Sigmoid colon (tissue), 7 donors: ENCODE measurements at places on chromosomes 2 and 18. TPM values are rescaled to one million over a fixed set of nuclear protein-coding genes. Genes with fewer than 3 reads are reported as not detected.
A peak's percentile ranks its signal among the peaks of the same experiment; 100 is the strongest.

The STEAP3 gene
- 3.9 TPM for total RNA-seq

The CREG2 gene
- 0.28 TPM for total RNA-seq

The CPO gene
- total RNA-seq, result 1.1 TPM

The MEP1B gene
- not detected for total RNA-seq

The RAB27B gene
- total RNA-seq, result 0.33 TPM

The CDH2 gene
- total RNA-seq, result 6.2 TPM

The LAMA3 gene
- total RNA-seq, result 18.6 TPM

GRCh38 chr2:23486684-23487075 lies 101.7 kb downstream of the KLHL29 start:
- peaks cover 8% of the 10 kb centered on the region for H3K4me1 ChIP-seq
- H3K27ac ChIP-seq, result no peak overlapping the region
- H3K4me3 ChIP-seq, result no peak overlapping the region
- H3K36me3 ChIP-seq, result no peaks in the 10 kb centered on the region
- no peak for DNase-seq

GRCh38 chr2:238225911-238226697 lies 13.7 kb downstream of the HES6 start:
- no peak overlapping the region for H3K4me3 ChIP-seq
- H3K27me3 ChIP-seq, result no peaks in the 10 kb centered on the region
- peak; percentile 80 for DNase-seq
- H3K27ac ChIP-seq, result no peak overlapping the region
- H3K4me1 ChIP-seq, result peaks cover 63% of the 10 kb centered on the region

- H3K4me3 ChIP-seq, result no peak overlapping the region
- H3K4me1 ChIP-seq, result peaks cover 7% of the 10 kb centered on the region
- peaks cover 4% of the 10 kb centered on the region for H3K27me3 ChIP-seq
- DNase-seq, result no peak
These were observed 67.1 kb downstream of the MARCO start for GRCh38 chr2:119009110-119009509.

- H3K36me3 ChIP-seq, result peaks cover 5% of the 10 kb centered on the region
- no peak overlapping the region for H3K4me3 ChIP-seq
- peaks cover 15% of the 10 kb centered on the region for H3K4me1 ChIP-seq
- no peak for DNase-seq
These were observed 125.8 kb downstream of the CABLES1 start for GRCh38 chr18:23260926-23261590.

GRCh38 chr18:10057894-10058791 lies 144.3 kb downstream of the VAPA start:
- H3K27ac ChIP-seq, result peak overlapping the region; percentile 62
- no peak for DNase-seq
- peaks cover 55% of the 10 kb centered on the region for H3K4me1 ChIP-seq
- H3K36me3 ChIP-seq, result no peaks in the 10 kb centered on the region
- H3K27me3 ChIP-seq, result no peaks in the 10 kb centered on the region

DNA sequence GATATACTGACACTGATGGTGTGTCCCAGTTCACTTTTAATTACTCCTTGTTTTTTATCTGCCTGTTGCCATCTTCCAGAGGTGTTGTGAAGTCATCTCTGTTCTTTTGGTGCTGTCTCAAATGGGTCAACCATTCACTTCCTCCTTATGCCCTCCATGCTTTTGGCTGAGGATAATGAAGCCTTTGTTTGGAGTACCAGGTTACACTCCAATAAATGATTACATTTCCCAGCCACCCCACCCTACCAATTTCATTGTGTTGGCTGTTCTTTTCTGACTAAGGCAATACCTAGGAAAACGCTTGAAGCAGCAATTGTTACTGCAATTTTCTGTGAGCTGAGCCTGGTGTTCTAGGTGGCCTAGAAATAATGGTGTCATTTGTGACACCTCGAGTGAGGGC lies 29.8 kb upstream of the ACTG2 start:
- no peak overlapping the region for H3K27ac ChIP-seq
- H3K27me3 ChIP-seq, result no peaks in the 10 kb centered on the region
- DNase-seq, result no peak
- H3K4me1 ChIP-seq, result no peaks in the 10 kb centered on the region

DNA sequence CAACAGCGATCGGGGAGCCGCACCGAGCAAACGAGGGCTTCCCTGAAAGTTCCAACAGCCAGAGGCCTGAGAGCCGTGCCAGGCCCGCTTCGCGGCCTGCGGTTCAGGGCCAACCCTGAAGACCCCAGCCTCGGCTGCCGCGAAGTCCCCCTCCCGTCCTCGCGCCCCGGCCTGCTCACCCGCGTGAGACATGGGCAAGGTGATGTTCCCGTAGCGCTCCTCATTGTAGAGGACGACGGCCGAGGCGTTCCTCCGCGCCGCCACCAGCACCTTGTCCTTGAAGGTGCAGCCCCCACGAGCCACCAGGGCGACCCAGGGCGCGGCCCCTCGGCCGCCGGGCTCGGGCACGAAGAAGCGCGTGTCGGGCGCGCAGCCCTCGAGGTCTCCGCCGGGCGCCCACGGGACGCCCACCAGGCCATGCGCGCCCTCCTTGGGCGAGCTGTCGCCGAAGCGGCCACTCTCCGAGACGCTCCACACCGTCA lies 510 bp downstream of the RNF149 start:
- no peaks in the 10 kb centered on the region for H3K27me3 ChIP-seq
- peak overlapping the region; percentile 91 for H3K27ac ChIP-seq
- no peaks in the 10 kb centered on the region for H3K36me3 ChIP-seq
- peak overlapping the region; percentile 93 for H3K4me3 ChIP-seq
- peak; percentile 70 for DNase-seq

DNA sequence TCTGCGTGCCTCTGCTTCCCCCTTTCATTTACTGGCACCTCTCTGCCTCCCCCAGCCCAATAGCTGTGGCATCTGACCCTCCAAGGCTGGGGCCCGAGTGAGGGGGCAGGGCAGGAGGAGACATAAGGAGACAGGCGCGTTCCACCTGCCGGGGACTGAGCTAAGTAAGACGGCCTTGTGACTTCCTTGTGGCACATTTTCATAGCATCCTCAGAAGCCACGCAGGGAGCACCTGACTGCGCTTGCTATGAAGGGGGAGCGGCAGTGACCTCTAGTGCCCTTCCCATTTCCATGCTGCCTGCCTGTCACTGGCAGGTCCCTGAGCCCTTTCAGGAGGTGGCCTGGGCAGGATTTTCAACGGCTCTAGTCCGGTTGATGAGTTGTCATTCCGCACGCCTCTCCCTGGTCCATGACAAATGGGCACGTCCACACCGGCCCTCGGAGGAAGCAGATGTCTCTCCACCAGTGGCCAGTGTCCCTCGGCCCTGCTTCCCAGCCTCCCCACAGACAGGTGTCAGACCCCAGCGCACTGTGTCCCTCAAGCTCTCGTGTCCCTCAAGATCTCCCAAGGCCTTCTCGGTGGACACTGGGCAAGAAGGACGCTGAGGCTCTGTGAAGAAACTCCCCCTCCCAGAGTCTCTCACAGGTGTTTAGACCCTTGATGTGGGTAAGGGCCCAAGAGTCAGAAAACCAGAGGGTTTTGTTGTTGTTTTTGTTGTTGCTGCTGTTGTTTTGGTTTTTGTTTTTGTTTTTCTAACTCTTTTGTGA lies 42.7 kb downstream of the CYP26B1 start:
- no peaks in the 10 kb centered on the region for H3K36me3 ChIP-seq
- no peak overlapping the region for H3K4me3 ChIP-seq
- H3K4me1 ChIP-seq, result no peaks in the 10 kb centered on the region
- DNase-seq, result peak; percentile 60
- H3K27ac ChIP-seq, result no peak overlapping the region

GRCh38 chr18:27599202-27599829 lies 414.2 kb upstream of the CHST9 start:
- no peaks in the 10 kb centered on the region for H3K4me1 ChIP-seq
- DNase-seq, result no peak
- no peak overlapping the region for H3K4me3 ChIP-seq
- no peaks in the 10 kb centered on the region for H3K27me3 ChIP-seq
- no peak overlapping the region for H3K27ac ChIP-seq
- no peaks in the 10 kb centered on the region for H3K36me3 ChIP-seq

DNA sequence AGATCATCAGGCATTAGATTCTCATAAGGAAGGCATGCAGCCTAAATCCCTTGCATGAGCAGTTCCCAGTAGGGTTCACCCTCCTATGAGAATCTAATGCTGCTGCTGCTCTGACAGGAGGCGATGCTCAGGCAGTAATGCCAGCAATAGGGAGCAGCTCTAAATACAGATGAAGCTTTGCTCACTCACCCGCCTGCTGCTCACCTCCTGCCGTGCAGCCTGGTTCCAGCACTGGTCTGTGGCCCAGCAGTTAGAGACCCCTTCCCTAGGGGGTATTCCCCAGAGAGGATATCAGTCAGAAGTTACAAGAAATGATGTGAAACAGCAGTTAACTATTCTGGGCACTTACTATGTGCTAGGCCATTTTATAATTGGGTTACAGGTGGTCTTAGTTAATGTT lies 226.0 kb downstream of the KCNJ3 start:
- no peaks in the 10 kb centered on the region for H3K4me1 ChIP-seq
- DNase-seq, result no peak
- H3K36me3 ChIP-seq, result no peaks in the 10 kb centered on the region
- H3K4me3 ChIP-seq, result no peak overlapping the region

DNA sequence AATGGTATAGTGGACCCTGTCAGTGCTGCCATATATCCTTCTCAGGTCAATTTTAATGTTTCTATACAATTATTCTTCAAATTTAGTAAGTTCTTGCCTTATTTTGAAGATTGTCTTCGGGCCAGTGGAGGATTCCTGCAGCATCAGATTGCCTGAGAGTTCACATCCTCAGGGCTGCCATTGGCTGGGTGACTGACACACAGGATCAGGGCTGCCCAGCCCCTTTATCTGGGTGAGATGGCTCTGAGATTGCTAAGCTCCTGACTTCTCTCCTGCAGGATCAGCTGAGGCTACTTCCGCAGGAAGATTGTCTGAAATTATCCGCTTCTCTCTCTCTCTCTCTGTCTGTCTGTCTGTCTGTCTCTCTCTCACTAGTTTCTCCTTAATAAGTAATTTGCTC lies 567.4 kb downstream of the TSN start:
- H3K27me3 ChIP-seq, result no peaks in the 10 kb centered on the region
- H3K4me3 ChIP-seq, result no peak overlapping the region
- H3K27ac ChIP-seq, result no peak overlapping the region

GRCh38 chr2:235740821-235741220 lies 247.0 kb downstream of the AGAP1 start:
- no peaks in the 10 kb centered on the region for H3K27me3 ChIP-seq
- H3K36me3 ChIP-seq, result peaks cover 19% of the 10 kb centered on the region
- H3K4me1 ChIP-seq, result no peaks in the 10 kb centered on the region
- H3K27ac ChIP-seq, result no peak overlapping the region
- H3K4me3 ChIP-seq, result no peak overlapping the region

DNA sequence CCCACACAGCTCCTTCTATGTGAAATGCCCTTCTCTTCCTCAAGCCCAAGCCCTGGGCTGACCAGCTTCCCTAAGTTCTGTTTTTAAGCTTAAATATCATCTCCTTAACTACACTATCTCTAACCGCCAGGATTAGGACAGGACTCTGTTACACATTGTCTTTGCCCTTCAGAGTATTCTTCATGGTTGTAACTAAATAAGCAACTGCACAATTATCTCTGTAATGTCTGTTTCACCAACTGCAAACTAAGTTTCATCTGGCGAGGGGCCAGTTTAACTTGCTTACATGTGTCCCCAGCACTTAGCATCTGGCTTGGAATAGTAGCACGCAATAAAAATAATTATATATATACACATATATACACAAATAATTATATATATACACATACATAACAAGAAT lies 1.1 kb upstream of the ERMN start:
- no peaks in the 10 kb centered on the region for H3K27me3 ChIP-seq
- H3K4me3 ChIP-seq, result no peak overlapping the region
- no peaks in the 10 kb centered on the region for H3K4me1 ChIP-seq
- no peak for DNase-seq
- H3K36me3 ChIP-seq, result no peaks in the 10 kb centered on the region

DNA sequence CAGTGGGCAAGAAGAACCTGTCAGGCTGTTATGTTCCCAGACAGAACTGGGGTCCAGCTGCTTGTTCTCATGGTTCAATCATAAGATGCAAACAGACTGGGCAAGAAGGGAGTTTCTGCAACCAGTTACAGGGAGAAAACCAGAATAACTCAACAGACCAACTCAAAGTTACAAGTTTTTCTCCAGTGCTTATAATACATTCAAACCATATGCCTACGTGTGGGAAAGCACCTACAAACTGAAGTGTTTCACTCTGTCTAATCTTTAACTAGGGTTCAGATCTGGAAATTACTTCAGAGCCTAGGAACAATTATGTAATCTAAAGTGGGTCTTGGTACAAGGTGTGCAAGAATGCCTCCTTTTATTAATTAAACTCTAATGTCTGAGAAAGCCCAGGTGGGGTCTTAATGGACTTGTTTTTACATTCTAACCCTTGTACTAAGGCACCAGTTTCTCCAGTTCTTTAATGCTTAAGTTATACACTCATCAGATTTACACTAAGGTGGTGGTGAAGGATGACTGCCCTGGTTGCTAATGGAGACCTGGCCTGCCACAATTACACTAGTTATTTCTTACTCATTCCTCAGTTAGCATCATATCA lies 951.9 kb downstream of the TSN start:
- DNase-seq, result no peak
- no peak overlapping the region for H3K4me3 ChIP-seq
- no peaks in the 10 kb centered on the region for H3K4me1 ChIP-seq
- no peak overlapping the region for H3K27ac ChIP-seq
- H3K27me3 ChIP-seq, result no peaks in the 10 kb centered on the region

DNA sequence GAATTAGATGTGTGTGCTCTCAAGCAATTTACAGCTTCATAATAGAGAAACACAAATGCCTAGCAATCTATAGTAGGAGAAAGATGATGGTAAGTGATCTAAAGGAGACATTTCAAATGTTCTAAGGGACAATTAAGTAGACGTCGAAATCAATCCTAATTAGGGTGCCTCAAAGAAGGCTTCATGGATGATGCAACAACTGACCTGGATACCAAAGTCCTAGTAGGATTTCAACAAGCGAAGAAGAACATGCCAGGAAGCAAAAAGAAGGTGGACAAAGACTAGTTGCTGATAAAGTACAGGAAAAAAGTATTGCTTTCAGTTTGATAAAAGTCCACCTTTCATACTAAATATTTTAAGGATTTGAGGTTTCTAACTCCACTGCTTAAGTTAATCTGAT lies 12.5 kb downstream of the FIGN start:
- DNase-seq, result no peak
- no peaks in the 10 kb centered on the region for H3K4me1 ChIP-seq
- no peaks in the 10 kb centered on the region for H3K27me3 ChIP-seq
- H3K27ac ChIP-seq, result no peak overlapping the region
- no peaks in the 10 kb centered on the region for H3K36me3 ChIP-seq

GRCh38 chr18:6885992-6886796 lies 156.7 kb downstream of the ARHGAP28 start:
- no peaks in the 10 kb centered on the region for H3K27me3 ChIP-seq
- no peak for DNase-seq
- no peaks in the 10 kb centered on the region for H3K36me3 ChIP-seq
- H3K4me1 ChIP-seq, result peaks cover 12% of the 10 kb centered on the region
- no peak overlapping the region for H3K27ac ChIP-seq

GRCh38 chr2:23401427-23402204 lies 16.6 kb downstream of the KLHL29 start:
- no peaks in the 10 kb centered on the region for H3K36me3 ChIP-seq
- no peak overlapping the region for H3K27ac ChIP-seq
- no peaks in the 10 kb centered on the region for H3K27me3 ChIP-seq
- no peak for DNase-seq
- H3K4me3 ChIP-seq, result no peak overlapping the region

- peaks cover 78% of the 10 kb centered on the region for H3K27me3 ChIP-seq
- H3K27ac ChIP-seq, result no peak overlapping the region
- peaks cover 35% of the 10 kb centered on the region for H3K4me1 ChIP-seq
- DNase-seq, result no peak
These were observed 2.1 kb upstream of the OTX1 start for GRCh38 chr2:63048367-63049171.
